ENCODE measurements at places on chromosomes 3 and 15.

DNA sequence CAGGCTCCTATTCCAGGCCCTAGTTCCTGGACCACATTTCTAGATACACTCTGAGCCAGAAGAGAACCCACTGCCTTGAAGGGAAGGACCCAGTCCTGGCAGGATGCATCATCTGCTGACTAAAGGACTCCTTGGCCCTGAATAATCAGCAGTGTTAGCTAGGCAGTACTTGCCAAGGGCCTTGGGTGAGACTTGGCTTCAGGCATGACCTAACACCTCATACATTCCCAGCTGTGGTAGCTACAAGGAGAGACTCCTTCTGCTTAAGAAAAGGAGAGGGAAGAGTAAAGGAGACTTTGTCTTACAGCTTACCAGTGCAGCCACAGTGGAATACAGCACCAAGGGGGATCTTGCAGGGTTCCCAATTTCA lies 26.4 kb downstream of the PEAK1 start:
- DNase-seq, result peak; percentile 28

- DNase-seq, result no peak
Measured at GRCh38 chr3:48058091-48058490, 41.9 kb upstream of the MAP4 start.

- peak; percentile 10 for DNase-seq
Measured at GRCh38 chr15:95016511-95017229, 785.3 kb downstream of the MCTP2 start.

DNA sequence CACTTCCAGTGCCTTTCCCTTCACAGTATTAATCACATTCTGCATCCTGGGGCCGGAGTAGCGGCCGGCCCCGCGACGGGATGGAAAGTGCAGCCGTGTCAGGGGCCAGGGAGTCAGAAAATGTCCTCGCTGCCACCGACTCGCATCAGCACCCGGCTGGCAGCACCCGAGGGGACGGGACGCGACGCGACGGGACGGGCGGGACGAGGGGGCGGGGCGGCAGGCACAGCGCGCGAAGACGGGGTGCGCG lies 353 bp downstream of the ATG3 start:
- no peak for DNase-seq

DNA sequence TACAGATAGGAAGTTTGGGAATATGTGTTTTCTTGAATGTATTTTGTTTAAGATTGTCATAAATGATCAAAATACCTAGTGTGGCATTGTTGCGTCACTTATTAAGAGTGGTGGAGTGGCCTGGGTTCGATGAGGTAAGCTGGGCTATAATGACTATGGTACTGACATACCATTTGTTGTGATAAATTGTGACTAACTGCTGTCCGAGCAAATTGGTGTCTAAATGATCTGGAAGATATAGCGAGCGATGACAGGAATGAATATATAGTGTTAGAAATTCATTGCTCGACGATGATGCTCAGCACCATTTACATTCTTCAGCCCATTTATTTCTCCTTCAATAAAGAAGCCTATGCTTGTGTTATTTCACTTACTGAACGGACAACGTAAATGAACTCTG lies 123.3 kb downstream of the MCTP2 start:
- no peak for DNase-seq

DNA sequence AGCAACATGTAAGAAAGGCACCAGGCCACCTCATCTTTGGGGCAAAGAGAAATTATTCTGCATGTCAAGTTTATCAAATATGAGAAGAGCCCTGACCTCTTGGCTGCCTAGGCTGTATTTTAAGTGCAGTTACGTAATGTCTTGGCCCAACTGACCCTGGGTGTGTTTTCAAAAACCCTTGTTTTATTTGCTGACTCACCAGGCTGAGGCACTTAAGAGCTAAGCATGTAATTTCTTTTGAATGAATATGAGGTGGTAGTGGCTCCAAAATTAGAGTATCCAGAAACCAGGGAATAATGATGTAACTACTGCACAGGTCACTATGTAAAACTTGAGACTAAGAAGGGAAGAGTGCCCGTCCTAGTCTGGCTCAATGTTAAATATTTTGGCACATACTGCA lies 24.3 kb downstream of the PGPEP1L start:
- DNase-seq, result peak; percentile 66

- no peak for DNase-seq
Measured at GRCh38 chr15:78913012-78913411, 31.8 kb downstream of the CTSH start.

- DNase-seq, result no peak
Measured at GRCh38 chr15:75371486-75371885, 3.1 kb upstream of the MAN2C1 start.

DNA sequence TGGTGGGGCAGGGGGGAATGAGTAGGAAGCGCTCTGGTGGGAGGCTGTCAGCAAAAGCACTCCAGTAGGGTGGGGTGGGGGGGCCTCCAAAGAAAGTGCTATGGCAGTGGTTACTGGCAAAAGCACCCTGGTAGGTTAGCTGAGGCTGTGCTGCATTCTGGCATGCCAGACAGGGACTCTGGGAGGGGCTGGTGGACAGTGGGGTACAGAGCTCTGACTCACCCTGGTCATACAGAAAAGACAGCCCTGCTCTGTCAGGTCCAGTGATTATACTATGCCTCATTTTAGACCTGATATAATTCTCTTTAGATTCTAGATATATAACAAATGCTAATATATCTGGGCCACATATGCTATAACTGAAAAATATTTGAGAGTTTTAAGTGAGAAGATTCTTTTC lies 82.8 kb upstream of the CPNE4 start:
- no peak for DNase-seq

DNA sequence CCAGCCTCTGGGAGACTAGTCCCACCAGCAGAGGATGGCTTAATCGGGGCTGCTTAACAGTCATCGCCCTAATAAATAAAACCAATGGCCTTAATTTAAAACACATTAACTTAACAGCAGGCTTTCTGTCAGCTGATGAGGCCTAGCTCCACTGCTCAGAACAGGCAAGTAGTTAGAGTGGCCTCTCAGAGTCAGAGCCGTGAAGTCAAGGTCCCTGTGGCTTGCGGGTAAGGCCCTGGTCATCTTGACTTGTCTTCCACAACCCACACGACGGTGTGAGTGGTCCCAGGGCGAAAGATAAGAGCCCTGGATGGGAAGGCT lies 11.8 kb downstream of the XXYLT1 start:
- peak; percentile 70 for DNase-seq

- DNase-seq, result peak; percentile 7
Measured at GRCh38 chr3:144687862-144688261, 716.2 kb downstream of the DIPK2A start.

- no peak for DNase-seq
Measured at GRCh38 chr3:37611771-37612170, 249.9 kb upstream of the CTDSPL start.

GRCh38 chr15:31270767-31271166 lies 55.9 kb upstream of the KLF13 start:
- DNase-seq, result no peak

DNA sequence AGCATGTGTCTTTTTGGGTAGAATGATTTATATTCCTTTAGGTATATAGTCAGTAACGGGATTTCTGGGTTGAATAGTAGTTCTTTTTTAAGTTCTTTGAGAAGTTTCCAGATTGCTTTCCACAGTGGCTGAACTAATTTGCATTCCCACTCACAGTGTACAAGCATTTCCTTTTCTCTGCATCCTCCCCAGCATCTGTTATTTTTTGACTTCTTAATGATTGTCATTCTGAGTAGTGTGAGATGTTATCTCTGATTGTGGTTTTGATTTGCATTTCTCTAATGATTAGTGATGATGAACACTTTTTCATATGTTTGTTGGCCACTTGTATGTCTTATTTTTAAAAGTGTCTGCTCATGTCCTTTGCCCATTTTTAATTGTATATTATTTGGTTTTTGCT lies 337.6 kb downstream of the EFHB start:
- no peak for DNase-seq

DNA sequence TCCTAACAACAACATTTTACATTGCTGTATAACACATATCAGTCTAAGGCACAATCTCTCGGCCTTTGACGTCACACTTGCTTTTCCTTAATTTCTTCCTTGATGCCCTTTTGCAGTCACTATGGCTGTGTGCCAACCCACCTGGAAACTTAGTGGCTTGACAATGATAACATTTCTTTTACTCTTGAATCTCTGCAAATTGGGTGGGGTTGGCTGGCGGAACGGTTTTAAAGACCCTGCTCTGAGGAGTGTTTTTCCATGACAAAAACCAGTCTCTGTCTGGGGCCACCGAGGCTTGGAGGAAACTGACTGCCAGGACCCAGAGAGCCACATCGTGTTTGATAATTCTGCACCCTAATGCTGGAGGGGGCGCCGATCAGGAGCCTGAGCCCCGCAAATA lies 115.6 kb downstream of the KLF13 start:
- no peak for DNase-seq
